AG08396 (cell line): ENCODE measurements at places on chromosomes 1 and 21.

- DNase-seq, result no peak
Measured at GRCh38 chr1:247552231-247552630, 3.3 kb downstream of the GCSAML start.

- DNase-seq, result no peak
Measured at GRCh38 chr1:88557014-88557413, 127.1 kb upstream of the PKN2 start.

- DNase-seq, result no peak
Measured at GRCh38 chr1:4462831-4463484, 191.5 kb upstream of the AJAP1 start.

DNA sequence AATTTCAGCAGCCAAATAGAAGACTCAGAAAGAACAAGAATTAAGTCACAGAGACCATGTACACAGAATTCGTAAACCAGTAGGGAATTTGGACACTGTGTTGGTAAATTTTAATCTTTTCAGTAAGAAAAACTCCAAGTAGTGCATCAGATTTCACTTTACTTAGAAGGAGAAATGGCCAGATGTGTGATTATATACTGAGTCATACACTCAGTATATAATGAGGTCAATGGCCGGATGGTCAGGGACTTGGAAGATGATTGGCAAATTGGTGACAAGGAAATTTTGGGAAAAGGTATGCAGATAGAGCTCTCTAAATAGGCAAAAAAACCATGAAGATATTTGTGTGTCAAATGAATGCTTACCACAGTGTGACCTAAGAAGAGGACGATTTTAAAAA, 399.8 kb upstream of the LRRC7 start:
- DNase-seq, result no peak

GRCh38 chr1:236280438-236281197, 1.1 kb downstream of the ERO1B start:
- DNase-seq, result peak; percentile 9

DNA sequence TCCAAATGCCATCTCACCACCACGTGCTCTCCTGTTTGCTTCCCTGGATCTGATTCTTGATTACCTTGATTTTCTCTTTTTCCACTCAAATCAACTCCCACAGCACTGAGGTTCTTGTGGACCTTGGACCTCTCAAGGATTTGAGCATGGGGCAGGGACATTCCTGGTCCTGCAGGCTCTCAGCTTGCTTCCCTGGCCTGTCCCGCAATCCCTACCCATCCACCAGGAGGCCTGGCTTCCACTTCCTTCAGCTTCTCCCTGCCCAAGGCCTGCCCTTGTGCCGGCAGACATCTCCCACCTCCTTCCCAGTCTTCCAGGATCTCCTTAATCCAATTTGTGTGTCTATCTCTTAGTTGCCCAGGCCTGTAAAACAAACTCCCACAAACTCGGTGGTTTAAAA, 21.6 kb downstream of the PLA2G2A start:
- DNase-seq, result no peak

DNA sequence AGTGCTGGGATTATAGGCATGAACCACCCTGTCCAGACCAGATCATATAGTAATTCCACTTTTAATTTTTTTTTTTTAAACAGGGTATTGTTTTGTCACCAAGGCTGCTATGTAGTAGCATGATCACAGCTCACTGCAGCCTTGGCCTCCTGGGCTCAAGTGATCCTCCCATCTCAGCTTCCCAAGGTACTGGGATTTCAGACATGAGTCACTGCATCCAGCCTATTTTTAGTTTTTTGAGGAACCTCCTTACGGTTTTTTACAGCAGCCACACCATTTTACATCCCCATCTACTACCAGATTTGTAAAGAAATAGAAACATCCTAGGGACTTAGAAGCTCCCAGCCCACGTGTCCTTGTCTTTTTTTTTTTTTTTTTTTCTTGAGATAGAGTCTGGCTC, 24.0 kb downstream of the L1TD1 start:
- DNase-seq, result no peak

DNA sequence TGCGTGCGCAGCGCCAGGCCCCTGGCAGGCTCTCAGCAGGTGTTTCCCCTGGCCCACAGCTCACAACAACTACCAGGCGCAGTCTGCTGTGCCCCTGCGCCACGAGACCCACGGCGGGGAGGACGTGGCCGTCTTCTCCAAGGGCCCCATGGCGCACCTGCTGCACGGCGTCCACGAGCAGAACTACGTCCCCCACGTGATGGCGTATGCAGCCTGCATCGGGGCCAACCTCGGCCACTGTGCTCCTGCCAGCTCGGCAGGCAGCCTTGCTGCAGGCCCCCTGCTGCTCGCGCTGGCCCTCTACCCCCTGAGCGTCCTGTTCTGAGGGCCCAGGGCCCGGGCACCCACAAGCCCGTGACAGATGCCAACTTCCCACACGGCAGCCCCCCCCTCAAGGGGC, 68.1 kb downstream of the ALPL start:
- no peak for DNase-seq

DNA sequence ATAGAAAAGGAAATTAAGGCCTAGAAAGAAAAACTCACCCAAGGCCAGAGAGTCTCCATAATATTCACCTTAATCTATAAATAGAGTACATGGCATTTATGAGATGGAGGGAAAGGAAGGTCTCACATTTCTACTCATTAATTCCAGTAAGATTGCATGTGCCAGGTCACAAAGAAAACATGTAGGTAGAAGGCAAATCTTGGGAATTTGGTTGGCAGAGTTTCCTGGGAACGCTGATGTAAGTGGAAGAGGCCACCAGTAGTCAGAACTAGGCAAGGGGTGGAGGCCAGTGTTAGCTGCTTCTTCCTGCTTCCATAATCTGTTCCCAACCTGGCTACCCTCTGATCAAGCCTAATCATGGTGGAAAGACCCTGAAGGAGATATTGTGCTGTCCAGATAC, 29.2 kb upstream of the PGBD5 start:
- DNase-seq, result no peak

DNA sequence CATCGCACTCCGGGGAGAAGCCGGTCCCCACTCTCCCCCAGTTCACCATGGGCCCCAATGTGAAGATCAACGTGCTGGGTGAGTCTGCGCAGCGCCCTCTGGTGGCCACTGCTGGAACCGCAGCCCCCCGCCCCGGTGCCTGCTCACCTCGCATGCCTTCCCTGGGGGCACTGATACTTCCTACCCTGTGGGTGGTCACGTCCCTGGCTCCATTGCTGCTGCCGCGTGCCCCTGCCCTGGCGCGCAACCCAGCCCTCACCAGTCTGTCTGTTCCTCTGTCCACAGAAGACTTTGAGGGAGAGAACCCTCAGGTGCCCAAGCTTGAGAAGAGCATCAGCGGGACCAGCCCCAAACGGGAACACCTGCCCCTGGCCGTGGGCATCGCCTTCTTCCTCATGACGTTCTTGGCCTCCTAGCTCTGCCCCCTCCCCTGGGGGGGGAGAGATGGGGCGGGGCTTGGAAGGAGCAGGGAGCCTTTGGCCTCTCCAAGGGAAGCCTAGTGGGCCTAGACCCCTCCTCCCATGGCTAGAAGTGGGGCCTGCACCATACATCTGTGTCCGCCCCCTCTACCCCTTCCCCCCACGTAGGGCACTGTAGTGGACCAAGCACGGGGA, 7.6 kb downstream of the EFNA3 start:
- peak; percentile 82 for DNase-seq

DNA sequence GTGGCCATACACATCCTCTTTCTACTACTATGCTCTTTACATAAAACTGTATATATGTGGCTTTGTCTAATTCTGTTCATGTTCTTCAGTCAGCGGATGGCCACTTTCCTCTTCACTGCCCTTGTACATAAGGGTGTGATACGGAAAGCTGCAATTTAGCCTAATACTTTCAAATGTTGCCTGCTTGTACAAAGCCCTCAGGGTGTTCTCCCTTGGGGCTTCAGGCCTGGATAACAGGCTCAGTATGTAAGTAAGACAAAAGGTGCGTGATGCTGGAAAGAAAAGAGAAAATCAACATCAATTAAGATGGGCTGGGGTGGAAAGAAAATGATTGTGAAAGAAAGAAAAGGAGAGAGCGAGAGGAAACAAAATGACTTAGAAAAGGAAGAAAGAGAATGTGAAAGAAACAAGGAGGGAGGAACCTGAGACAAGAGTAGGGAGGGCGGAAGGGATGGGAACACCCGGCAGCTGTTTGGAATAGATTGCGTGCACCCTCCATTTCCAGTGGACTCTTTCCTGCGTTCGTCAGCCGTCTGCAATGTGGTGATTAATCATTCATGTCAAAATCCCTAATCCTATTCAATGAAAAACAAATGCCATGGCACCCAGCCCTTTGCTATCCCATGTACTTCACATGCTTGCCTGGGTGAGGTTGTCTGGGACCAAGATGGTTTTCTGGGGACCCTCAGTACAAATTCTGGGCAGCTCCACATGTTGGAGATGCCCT, 553.6 kb downstream of the NUF2 start:
- peak; percentile 77 for DNase-seq

DNA sequence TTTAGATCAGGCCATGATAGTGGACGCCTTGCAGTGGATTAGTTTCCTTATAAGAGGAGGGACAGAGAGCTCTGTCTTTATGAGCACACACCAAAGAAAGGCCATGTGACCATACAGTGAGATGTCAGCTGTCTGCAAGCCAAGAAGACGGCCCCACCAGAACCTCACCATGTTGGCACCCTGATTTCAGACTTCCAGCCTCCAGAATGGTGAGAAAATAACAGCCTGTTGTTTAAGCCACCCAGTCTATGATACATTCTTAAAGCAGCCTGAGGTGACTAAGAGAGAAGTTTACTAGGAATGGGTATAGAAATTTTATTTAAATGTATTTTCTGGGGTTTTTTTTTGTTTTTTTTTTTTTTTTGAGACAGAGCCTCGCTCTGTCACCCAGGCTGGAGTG, 29.5 kb downstream of the L1TD1 start:
- no peak for DNase-seq

DNA sequence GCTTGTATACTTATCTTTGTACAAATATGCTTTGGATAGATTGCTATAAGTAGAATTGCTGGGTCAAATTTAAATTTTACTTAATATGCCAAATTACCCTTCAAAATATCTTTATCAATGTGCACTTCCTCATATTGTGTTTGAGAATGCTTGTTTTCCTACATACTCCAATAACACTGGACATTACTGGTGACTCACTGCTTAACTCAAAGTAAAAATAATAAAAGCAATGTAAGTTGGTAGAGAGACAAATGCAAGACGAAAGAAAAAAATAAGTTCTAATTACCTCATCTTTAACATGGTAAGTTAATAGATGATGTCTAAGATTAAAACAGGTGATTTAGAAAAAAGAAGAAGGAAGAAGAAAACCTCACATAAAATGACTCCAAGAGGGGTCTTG, 7.9 kb upstream of the SH3GLB1 start:
- DNase-seq, result no peak

DNA sequence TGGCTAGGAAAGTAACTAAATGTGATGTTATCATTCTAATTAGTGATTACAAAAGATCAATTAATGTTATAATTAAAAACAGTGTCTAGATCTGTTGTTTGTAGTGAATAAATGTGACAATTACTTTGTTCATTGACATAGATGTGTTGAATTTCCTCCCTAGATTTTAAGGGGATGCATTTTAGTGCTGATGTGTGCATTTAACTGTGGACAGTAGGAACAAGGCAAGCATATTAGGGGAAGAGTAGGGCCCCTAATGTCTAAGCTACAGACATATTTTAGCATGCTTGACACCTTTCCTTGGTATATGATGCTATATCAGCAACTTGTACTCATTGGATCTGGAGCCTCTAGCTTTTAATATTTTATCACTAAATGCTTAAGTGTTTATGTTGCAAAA, 48.9 kb downstream of the NFIA start:
- no peak for DNase-seq

- DNase-seq, result no peak
Measured at GRCh38 chr1:112687785-112688496, 13.5 kb downstream of the MOV10 start.

DNA sequence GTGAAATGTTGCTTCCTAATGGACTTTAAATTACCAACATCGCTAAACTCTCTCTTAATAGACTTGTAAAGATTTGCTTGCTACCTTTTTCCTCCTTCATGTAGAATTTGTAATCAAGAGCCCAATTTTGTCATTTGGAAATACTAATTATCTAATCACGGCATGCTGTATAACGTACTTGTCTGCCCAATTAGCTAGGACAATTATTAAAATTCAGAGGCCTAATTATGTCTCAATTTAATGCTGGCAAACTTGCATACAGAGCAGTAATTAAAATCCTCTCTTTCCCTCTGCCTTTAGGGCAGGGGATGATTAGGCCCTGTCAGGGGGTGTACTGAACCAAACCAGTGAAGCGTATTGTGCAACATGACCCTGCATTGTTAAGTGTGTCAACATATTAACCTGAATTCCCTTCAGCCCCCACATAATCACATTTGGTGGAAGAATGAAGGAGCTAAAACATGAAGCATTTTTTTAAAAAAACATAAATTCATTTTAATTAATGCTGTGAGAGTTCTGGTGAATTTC, 137.4 kb upstream of the BARHL2 start:
- DNase-seq, result no peak

GRCh38 chr1:2930913-2931723, 90.1 kb upstream of the ACTRT2 start:
- no peak for DNase-seq

DNA sequence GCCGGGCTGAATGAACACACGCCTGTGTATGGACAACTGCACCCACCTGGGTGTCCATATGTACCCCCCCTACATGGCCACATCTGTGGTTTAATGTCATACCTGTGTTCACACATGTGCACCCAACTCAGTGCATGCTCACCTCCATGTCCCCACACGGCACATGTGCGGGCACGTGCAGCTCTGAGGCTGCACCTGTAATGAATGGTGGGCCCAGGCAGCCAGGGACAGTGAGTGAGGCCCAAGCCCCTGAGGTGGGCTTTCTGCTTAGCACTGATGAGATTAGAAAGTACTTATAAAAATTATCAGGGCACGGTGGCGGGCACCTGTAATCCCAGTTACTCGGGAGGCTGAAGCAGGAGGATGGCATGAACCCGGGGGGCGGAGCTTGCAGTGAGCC, 42.5 kb upstream of the CSF3R start:
- DNase-seq, result no peak

GRCh38 chr1:47676311-47677054, 238.6 kb downstream of the FOXD2 start:
- DNase-seq, result no peak

DNA sequence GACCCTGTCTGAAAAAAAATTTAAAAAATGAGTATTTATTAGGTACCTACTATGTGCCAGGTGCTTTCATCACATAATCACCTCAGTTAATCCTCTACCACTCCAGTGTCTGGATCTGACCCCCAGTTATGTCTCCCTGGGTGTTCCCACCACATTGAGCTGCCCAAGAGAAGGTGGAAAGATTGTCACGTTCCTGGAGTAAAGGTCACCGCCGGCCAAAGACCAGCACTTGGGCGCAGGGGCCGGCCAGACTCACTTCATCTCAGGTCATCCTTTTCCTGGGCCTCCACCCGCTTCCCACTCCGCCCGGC, 714 bp downstream of the PYCR2 start:
- DNase-seq, result peak; percentile 46

- DNase-seq, result no peak
Measured at GRCh38 chr1:40768146-40768990, 15.2 kb upstream of the KCNQ4 start.

DNA sequence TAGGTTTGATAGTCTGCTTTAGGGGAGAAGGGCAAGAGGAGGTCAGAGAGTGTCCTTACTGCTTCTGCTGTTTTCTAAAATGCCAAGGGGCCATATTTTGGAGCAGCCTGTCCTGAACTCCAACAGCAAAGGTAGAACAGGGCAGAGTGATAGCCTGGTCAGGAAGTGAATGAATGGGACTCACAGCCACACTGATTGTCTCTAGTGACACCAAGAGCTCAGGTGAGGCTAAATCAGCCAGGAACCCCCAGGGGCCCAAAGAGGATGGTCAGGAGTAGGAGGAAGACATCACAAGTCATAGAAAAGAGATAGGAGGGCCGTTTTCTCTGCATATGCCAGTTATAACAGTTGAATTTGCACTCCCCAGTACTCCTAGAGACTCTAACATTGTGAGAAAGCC, 97.4 kb upstream of the DUSP10 start:
- no peak for DNase-seq
